ENCODE measurements at places on chromosomes 4 and X.

- DNase-seq, result no peak
These were observed 12.0 kb upstream of the GPR78 start for GRCh38 chr4:8568068-8568668.

GRCh38 chr4:4456351-4456750, 69.4 kb downstream of the NSG1 start:
- no peak for DNase-seq

DNA sequence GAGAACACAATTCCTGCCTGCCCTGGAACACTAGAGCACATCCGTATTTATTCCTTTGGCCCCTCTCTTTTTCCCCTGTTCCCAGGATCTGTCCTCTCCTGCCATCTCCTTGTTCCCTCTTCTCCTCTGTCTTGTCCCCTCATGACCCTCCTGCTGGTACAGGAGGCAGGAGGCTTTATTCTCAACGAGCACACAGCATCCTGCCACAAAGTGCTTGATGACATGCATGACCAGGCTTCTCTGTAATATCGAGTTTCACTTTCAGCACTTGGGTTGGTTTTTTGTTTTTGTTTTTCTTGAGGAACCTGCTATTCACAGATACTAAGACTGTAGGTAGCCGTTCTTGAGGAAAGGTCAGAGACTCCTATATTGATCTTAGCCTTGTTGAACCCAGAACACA, 35.3 kb downstream of the NALF2 start:
- no peak for DNase-seq

DNA sequence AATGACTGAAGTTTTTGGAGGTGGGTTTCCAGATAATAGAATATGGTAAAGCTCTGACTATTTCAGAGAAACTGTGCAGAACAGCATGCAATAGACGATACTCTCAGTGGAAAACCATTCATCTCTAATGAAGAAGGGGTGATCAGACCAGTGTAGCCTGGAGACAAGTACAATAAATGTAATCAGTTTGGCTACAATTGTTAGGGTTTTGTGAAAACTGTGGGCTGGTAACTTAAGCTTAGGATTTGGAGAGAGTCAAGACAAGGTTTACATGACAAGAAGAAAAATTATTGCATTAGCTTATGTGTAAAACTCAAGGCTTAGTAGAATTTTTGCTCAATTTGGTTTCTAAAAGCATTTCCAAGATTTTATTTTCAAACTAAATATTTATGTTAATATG, 241.5 kb upstream of the ANKRD50 start:
- no peak for DNase-seq
